ENCODE measurements at places on chromosomes 12 and 14.
A peak's percentile ranks its signal among the peaks of the same experiment; 100 is the strongest.

DNA sequence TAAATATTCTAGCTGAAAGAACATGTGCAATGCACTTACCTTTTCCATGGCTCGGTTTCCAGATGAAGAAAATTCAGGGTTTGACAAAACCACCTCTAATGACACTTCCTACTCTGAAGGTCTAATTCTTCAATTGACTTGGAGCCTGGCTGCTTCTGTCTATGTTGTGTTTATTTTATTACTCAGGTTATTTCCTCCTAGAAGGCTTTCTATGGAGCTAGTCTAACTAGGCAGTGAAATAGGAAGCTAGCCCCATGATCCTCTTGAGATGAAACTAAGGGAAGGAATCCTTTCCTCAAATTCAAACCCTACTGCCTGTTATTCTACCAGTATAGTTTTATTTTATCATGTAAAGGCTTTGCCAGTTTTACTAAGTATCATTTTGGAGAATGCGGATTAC lies 20.9 kb upstream of the IFNG-AS1 start:
- no peak for DNase-seq

DNA sequence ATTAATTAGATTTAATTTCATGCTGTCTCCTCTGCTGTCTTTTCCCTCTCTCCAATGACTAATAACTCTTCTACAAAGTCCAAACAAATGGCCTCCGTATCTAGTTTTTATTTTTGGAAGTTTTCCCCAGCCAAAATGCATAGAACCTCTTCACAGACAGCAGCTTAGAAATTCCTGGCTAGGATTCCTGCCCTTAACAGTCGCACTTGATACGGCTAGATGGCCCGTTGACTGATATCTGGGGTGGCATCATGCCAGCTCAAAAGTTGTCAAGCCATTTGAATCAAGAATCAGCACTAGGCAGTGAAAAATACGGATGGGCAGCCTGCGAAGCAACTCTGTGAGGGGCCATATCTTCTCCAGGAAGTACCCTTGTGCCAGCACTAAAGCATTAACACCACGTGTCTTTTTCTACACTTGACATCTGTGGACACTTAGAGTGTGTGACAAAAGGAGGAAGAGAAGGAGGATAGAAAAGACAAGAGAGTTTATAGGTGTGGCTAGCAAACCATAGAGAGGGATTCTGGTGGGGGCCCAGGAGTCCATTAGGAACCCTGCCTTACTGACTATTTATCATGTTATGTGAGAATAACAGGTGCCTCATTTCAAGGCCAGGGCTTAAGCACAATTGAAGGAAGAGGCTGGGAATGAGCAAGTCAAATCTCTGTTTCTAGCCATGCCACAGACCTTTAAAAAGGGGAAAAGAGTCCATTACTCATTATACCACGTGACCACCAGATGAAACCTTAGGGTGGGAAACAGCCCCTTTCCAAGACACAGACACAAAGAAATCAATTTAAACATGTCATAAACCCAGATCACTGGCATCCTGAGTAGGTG lies 39.2 kb upstream of the KRR1 start:
- no peak for DNase-seq

DNA sequence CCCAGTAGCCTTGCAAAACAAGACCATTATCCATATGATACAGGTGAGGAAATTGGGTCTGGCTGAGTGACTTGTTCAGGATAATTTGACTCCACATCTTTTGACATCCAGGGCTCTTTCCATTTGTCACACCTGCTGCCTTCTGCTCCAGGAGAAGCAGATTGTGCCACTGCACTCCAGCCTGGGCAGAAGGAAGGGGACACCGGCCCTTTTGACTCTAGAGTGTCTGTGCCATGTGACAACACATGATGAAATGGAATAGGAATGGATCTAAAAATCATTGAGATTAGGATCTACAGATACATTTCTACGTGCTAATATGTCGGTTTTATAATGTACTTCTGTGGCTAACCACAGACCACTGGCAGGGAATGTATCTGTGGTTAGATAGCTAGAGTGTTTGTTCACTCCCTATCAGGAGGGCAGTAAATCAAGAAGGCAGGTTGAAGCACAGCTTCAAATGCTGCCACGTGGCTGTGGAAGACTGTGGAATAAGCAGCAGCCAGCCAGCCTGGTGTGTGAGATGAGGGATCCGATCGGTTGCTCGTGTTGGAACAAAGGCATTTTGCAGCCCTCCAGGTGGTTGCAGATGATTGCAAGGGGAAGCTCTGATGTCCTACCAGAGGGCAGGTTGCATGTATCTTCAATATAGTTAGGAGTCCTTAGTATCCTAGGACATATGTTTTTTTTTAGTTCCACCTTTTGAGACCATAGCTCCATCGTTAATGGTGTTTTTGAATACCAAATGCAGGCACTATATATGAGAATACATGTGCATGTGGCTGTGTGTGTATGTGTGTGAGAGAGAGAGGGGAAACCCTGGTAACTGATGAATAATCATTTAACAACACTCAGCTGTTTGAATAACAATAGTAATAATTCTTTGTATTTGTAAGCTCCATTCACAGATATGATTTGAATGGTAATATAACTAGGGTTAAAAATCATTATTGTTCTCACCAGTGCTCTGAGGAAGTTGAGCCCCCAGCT lies 28.6 kb downstream of the EML1 start:
- peak; percentile 15 for DNase-seq

GRCh38 chr12:6533653-6533922 lies 729 bp upstream of the GAPDH start:
- no peak for DNase-seq

GRCh38 chr12:68206446-68206845 lies 19.2 kb downstream of the IL26 start:
- no peak for DNase-seq

DNA sequence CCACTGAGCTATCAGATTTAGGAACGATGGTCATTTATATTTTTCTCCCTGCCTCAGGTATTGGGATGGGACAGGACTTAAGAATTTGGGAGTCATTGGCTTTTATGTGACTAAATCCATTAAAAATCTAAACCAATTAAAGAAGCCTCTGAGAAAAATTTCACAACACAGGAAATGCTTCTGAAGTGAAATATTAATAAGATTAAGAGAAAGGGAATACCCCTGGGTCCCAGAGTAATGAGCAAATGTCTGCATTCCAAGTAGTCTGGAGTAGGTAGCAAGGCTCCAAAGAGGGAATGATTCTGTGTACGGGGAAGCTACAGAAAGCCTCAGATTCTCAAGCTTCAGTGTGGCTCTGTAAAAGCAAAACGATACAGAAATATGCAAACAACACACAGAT lies 707 bp upstream of the MED6 start:
- DNase-seq: no peak

- no peak for DNase-seq
Measured at GRCh38 chr14:71203306-71203705, 296.0 kb downstream of the PCNX1 start.

DNA sequence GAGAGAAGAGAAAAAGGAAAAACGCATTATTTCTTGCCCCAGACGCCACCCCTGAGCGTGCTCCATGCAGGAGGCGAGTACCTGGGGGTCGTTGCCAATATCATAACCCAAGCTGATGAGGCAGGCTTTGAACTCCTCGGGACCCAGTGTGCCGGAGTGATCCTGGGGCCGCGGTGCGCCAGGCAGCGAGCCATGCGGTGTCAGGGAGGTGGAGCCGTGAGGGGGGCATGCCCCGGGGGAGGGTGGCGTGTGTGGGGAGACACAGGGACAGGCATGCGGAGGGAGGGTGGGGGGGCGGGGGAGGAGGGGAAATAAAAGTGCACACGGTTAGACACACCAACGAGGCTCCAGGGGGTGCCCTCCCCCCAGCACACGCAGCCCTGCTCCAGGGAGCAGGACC lies 86.0 kb upstream of the ZFP36L1 start:
- no peak for DNase-seq

DNA sequence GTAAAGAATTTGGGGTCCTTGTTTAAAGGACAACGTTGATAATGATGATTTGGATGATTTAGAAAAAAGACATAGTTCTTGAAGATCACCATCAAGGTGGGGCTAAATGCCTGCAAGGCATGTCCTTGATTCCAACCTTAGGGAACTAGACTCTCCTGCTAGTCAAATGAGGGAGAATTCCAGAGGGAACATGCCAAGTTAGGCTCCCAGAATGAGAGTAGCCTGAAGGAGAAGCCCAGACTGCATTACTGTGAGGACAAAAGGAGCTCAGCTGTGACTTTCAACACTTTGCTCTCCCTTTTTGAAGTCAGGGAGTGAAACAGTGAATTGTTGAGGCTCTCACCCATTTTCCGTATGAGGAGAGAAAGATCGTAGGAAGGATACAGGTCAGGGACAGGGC lies 95.2 kb upstream of the TBX3 start:
- DNase-seq: no peak

DNA sequence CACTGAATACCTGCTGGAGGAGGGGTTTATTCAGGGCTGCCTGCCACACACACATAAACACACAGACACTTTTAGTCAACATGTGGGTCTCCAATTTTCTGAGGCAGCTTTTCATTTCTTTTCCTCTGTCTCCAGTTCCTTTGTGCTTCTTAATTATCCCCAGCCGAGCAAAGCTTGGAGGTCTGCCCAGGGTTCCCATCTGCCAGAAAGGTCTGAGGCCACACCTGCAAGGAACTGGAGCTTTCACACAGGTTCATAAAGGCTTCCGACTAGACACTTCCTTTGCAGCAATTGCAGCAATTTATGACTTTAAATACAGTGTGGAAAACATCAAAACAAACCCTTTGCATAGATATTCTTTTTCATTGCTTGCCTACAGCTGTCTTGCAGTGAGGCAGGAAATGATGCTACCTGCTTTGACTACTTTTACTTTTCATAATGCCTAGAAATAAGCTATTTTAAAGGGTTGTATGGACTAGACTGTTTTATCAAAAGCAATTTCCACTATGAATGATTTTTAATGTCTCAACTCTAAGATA lies 1318.9 kb downstream of the AACS start:
- DNase-seq: no peak

DNA sequence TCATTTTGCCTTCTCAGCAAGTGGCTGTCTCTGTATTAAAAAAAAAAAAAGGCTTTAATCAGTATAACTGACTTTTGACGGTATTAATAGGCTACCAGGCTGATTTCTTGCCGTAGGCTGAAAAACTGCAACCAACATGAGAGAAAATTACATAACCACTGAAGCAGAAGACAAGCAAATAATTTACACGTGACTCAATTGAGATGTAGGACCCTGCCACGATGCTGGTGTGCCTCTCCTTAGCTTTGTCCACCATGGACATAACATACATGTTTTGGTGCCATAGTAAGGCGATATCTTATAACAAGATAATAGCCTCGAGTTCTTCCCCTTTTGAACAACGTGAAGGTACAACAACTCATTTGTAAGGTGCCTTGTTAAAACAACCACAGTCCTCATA lies 88.7 kb upstream of the GRIP1 start:
- no peak for DNase-seq

- no peak for DNase-seq
Measured at GRCh38 chr12:102249079-102249841, 51.6 kb upstream of the PMCH start.

Measured in activated naive CD8-positive, alpha-beta T cell treated with anti-CD3 and anti-CD28 coated beads, Interleukin-2, amount 50 U/mL, for 24 hours (primary cell).